Activated CD4-positive, alpha-beta T cell treated with anti-CD3 and anti-CD28 coated beads for 36 hours (primary cell): ENCODE measurements at places on chromosomes 3 and 15.

DNA sequence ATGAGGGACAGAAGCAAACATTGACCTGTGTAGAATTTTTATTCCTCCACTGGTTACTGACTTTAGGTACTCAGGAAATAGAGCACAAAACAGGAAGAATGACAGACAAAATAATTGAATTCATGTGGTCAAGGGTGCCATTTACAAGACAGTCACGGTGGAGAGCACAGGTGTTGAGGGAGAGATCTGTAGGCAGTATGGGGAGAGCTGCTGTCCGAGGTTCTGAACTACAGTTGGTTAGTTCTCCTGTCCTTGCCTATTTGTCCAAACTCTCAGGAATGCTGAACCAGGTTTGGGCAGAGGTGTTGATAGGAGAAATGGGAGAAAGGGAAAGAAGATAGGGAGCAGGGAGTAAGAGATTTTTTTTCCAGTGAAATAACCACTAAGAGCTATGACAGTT lies 178.5 kb upstream of the ZBTB20 start:
- H3K27ac ChIP-seq = no peak overlapping the region
- peak; percentile 26 for DNase-seq
- H3K27me3 ChIP-seq = no peaks in the 10 kb centered on the region
- no peaks in the 10 kb centered on the region for H3K36me3 ChIP-seq
- no peaks in the 10 kb centered on the region for H3K4me1 ChIP-seq

DNA sequence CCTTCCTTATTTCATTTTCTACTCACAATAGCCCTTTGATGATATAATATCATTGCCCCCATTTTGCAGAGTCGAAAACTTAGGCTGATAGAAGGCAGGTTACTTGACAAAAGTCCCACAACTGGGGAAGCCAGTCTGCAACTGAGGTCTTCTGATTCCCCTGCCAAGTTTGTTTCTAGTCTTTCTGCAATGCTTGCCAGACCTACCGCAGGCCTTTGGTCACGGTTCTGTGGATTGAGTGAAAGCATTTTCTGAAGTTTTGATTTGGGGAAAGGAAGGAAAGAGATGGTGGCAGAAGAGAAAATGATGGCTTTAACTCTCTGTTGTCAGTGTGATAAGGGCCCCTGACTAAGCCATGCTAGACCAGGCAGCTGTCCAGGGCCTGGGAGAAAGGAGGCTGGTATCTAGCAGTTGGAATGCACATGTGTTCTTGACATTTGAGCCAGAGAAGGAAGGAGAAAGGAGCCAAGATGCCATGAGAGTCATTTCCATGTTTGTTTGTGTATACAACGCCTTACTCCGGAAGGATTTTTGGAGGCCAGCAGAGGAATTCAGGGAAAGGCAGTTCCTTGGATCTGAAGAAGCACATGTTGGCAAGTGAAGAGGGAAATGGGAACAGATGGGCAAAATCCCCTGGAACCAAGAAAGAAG lies 29.9 kb downstream of the FAH start:
- H3K36me3 ChIP-seq = peaks cover 49% of the 10 kb centered on the region
- H3K4me1 ChIP-seq = peaks cover 2% of the 10 kb centered on the region
- no peak for DNase-seq
- H3K27me3 ChIP-seq = no peaks in the 10 kb centered on the region

GRCh38 chr3:126431103-126431534 lies 36.4 kb downstream of the CFAP100 start:
- H3K36me3 ChIP-seq = peaks cover 11% of the 10 kb centered on the region
- peak; percentile 12 for DNase-seq
- no peak overlapping the region for H3K27ac ChIP-seq
- no peaks in the 10 kb centered on the region for H3K27me3 ChIP-seq

GRCh38 chr3:128252083-128252482 lies 98.8 kb downstream of the EEFSEC start:
- H3K4me3 ChIP-seq = no peak overlapping the region
- no peak overlapping the region for H3K27ac ChIP-seq
- H3K36me3 ChIP-seq = peaks cover 35% of the 10 kb centered on the region
- peaks cover 4% of the 10 kb centered on the region for H3K4me1 ChIP-seq
- no peaks in the 10 kb centered on the region for H3K27me3 ChIP-seq
- DNase-seq = no peak
